ENCODE measurements at places on chromosomes 1 and 21.
A peak's percentile ranks its signal among the peaks of the same experiment; 100 is the strongest.

GRCh38 chr1:239558991-239559390, 172.6 kb downstream of the CHRM3 start:
- no peak for DNase-seq

GRCh38 chr1:26949266-26949925, 10.9 kb downstream of the KDF1 start:
- DNase-seq, result no peak

- DNase-seq, result peak; percentile 24
These were observed 24.1 kb downstream of the SLC26A9 start for GRCh38 chr1:205918955-205919746.

DNA sequence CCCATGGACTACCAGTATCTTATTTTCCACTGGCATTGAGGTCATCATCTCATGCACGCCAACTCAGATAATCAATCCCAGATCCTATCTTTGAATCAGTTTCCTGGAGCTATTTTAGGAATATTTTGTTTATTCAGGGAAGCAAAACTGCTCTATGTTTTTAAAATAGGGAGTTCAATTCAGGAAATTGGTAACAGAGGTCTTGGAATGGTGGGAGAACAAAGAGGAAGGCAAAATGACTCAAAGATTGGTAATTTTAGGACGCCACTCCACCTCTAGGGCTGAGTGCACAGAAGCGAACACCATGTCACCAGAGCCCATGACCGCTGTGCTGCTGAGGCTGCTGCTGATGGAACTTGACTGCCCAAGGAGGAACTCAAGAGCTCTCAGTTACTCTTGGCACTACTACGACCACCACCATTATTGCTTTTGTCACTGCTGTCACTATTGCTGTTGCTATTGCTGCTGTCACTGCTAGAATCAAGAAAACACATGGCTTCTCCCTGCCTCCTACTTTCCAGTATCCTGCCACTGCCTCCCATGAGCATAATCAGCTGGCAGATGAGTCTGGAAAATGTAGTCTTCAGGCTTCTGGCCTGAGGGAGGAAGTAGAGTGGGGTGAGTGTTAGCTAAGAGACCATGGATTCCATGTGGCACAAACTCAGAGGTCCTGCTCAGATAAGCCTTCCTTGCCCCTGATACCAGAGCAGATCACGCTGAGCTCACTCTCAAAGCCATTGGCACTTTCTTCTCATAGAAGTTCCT, 71.6 kb upstream of the CNIH3 start:
- no peak for DNase-seq

DNA sequence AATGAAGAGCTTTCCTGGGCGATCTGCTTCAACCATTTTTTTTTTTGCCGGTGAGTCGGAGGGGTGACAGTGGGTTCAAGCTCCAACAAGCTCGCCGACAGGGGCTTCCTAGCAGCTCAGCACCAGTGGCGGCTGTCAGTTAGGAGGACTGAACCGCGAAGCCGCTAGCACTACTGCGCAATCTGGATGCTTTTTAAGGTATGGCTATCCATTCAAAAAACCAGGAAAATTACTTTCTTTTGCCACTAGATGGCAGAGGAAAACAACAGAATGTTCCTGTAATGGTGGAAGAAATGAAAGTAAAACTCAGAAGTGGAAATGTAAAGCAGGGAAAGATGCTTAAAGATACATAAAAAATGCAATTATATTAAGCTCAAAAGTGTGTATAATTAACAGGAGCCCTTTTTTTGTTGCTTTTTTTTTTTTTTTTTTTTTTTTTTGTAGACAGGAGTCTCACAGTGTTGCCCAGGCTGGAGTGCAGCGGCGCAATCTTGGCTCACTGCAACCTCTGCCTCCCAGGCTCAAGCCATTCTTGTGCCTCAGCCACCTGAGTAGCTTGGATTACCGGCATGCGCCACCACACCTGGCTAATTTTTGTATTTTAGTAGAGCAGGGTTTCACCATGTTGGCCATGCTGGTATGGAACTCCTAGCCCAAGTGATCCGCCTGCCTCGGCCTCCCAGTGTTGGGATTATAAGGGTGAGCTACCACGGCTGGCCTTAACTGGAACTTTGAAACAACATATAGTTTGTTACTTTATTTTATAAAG, 8.5 kb downstream of the KYAT3 start:
- no peak for DNase-seq

DNA sequence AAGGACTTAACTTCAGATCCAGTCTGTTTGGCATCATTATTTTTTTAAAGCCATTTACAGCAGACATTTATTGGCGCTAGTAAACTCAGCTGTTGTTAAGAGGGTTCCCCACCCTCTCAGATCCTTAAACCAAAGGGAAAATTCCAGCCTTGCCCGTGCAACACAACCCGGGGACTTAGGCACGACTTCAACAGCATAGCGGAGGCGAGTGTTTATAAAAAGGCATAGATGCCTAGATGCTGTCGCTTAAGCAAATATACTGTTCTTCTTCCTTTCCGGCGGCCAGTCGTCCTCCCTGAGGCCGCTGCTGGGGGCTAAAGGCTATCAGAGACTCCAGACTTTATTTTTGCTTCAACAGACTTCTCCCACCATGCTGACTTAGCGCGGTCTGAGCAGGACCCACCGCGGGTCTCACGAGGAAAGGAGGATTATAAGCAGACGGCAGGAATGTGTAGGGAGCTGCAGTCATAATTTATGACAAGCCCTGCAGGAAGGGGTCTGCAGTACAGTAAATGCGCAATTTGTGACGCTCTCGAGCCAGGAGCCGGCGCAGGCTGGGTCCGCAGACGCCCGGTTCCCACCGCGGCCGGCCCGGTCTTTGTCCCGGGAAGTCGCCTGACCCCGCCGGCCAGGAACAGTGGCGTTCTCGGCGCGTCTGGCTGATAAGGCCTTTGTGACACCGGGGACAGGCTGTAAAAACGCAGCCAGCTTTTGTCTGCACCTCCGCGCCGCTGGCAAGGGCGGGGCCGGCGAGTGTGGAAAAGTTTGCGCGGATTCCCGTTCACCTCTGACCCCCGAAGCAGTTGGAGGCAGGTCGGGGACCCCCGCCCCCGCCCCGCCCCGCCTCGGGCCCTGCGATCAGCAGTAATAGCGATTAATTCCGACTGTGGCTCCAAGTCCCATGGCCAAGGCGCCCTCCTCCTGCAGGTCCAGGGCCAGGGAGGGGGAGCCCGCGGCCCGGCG, 61.2 kb upstream of the ARHGEF16 start:
- no peak for DNase-seq

DNA sequence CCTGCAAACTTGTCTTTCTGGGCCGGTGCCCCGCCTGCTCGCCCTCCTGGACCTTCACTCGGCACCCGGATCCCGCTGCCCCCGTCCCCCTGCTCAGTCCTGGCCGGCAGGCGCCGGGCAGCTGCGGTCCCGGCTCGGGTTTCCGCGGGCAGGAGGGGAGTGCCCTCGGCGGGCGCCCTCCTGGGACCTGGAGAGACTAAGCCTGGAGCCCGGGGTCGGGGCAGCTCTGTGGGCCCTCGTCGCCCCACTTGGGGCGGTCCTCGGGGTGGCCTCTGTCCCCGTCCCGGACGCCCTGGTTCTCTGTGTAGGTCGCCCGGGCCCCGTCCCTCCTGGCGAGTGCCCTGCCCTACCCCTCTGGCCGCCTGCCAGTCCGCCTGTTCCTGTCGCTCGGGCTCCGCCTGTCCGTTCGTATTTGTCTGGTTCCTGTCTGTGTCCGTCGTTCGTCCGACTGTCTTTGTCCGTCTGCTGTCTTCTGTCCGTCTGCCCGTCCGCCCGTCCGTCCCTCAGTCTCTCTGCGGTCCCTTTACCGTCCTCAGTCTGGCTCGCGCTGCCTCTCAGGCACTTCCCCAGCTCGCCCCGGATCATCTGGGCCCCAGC, 490 bp downstream of the SERINC2 start:
- DNase-seq, result no peak

- no peak for DNase-seq
These were observed 55.9 kb upstream of the PTGFRN start for GRCh38 chr1:116853680-116854402.

- DNase-seq, result no peak
These were observed 220.2 kb downstream of the GRIK3 start for GRCh38 chr1:36814083-36814482.

All from stimulated activated CD8-positive, alpha-beta memory T cell treated with anti-CD3 and anti-CD28 coated beads, Interleukin-4, amount 100 ng/mL, for 1 hour (primary cell).